ENCODE measurements at places on chromosomes 3 and 15.

GRCh38 chr15:31004220-31004733 is 12.8 kb upstream of the MTMR10 start:
- DNase-seq = peak; percentile 56

DNA sequence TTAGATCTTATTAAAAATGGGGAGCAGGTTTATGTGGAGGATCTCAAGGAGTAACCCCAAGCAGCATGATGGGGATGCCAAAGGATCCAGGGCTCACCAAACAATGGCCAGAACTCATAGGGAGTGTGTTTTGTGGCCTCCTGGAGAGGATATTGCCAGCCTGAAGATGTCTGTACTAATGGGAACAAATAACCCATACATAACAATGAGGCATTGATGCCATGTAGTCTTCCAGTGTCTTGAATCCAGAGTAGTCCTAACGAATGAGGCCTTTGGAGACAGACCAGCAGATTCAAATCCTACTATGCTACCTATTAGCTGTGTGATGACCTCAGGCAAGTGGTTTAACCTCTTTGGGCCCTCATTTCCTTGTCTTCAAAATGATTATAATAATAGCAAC is 45.0 kb upstream of the CMSS1 start:
- no peak for DNase-seq

- DNase-seq = no peak
These were observed 339.5 kb upstream of the DNAJC19 start for GRCh38 chr3:181329024-181329423.

DNA sequence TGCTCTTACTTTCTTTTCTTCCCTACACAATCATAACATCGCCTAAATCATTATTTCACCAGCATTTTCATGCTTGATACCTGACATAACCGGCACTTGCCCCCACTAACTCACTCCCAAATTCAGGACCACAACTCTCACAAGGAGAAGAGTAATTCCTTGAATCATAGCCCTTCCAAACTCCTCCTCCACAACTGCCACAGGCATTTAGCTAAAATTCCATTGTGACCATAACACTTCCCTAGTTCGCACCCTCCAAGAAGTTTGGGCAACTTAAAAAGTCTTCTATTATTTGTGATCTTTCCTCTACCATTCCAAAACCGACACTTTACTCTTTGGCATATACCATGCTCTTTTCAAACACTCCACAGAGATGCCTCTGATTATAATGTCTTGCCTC is 59.4 kb upstream of the XRN1 start:
- DNase-seq = no peak

DNA sequence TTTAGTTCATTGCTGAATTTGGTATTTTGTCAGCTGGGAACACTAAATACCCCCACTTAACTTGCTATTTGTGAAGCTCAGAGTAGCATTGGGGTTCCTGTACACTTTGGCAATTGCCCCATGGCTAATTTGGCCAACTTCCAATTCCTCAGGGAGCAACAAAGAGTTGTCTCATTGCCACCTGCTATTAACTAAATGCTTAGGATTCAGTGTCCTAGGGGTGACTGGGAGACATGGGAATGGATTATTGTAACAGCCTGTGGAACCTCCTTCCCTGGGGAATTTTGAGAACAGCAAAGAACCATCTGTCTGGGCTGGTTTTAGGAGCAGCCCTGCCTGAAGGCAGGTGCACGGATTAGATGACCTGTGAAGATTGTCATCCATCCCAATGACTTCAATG is 437.4 kb upstream of the TPRG1 start:
- DNase-seq = no peak

DNA sequence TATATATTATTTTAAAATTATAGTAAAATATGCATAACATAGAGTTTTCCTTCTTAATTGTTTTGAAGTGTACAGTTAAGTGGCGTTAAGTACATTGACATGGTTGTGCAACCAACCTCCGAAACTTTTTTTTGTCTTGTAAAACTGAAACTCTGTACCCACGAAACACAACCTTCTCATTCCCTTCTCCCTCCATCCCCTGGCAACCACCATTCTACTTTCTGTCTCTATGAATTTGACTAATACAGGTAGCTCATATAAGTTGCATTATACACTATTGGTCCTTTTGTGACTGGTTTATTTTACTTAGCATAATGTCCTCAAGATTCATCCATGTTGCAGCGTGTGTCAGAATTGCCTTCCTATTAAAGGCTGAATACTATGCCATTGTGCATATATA is 179.4 kb downstream of the SATB1 start:
- DNase-seq = no peak

Measured in H9 (cell line).